ENCODE measurements at places on chromosomes 3 and 15.

DNA sequence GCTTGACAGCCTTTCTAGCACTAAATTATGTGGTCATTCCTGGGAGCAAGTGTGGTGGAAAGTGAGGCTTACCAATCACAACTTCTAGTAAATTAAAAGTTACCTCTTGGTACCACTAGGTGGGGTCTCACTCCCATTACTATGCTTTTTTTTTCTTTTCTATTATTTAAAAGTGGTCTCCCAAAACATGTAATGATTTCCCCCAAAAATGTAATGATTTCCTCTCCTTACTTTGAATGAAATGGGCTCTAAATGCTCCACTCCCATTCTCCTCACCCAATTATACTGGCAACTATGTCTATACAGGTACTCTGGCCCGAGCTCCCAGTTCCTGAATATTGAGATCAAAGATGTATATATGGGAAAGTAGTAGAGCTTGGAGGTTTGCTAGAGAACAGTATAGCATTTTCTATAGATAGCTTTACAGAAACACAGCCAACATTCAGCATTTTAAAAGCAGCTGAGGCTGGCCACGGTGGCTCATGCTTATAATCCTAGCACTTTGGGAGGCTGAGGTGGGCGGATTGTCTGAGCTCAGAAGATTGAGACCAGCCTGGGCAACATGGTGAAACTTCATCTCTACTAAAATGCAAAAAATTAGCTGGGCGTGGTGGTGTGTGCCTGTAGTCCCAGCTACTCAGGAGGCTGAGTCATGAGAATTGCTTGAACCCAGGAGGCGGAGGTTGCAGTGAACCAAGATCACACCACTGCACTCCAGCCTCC lies 70.9 kb downstream of the DCUN1D1 start:
- DNase-seq: no peak

GRCh38 chr3:31903686-31904431 lies 77.2 kb downstream of the OSBPL10 start:
- no peak for DNase-seq

GRCh38 chr3:119665954-119666559 lies 5.7 kb upstream of the POPDC2 start:
- DNase-seq: no peak

DNA sequence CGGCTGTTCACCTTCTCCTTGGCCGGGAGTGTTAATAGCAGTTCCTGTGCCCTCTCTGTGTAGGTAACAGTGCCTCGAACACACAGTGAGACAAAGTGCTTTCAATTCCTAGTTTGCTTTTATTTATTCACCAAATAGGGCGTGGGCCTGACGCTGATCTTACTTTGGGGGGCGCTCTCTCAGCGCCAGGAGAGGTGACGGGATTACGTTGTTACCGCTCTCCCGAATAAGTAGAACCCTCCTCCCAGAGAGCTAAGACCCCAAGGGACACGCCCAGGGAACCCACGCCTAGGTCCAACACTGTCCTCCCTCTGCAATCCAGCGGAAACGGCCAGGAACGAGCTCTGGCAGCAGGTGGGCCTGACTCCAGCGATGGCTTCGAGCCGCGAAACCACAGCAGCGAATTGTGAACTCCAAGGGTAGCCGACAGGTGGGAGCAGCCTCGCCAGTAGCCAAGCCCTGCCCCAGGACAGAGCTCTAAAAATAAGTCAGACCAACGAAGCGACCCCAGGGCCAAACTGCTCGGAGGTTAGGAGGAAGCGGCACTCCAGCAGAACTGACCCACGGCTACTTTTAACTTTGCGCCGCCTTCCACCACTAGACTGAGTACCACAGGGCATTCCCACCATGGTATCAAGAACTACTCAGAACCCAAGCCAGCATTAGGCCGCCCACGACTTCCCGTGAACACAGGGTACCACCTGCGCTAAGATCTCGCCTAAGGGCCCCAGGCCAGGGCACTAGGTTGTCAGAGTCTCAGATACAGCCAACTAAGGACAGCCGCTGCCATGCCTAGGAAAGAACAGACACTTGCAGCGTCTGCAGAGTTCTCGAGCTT lies 1.6 kb upstream of the SIN3A start:
- DNase-seq: peak; percentile 28

DNA sequence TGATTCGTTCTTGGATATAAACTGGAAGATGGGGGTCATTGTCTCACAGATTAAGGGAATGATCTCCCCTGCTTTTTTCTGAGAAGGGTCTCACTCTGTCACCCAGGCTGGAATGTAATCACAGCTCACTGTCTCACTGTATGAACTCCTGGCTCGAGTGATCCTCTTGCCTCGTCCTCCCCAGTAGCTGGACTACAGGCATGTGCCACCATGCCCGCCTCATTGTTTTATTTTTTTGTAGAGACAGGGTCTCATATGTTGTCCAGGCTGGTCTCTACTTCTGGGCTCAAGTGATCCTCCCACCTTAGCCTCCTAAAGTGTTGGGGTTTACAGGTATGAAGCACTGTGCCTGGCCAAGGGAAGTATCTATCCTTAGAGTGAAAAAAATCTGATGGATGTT lies 5.4 kb downstream of the OXSR1 start:
- DNase-seq: no peak

GRCh38 chr15:39281094-39281493 lies 299.8 kb upstream of the THBS1 start:
- DNase-seq: no peak

DNA sequence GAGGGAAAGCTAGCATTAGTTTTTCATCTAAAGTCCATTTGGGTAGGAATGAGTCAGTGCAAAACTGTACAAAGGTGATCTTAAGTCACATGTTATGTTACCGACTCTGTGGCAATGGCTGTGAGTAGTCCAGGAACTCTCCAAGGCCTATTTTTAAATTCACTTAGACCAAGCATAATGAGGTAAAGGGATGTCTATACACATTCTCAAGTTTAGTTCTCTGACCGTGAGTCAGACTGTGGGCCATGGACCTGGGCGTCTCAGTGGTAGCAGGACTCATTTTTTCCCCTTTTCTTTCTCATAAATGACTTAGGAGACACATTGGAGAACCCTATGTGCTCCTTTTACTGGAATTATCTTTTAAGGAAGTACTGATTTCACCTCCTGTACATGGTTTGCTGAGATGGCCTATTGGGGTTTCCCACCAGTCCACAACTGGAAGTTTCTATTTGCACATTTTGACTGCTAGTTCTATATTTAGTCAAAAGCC lies 488.7 kb upstream of the TPRG1 start:
- no peak for DNase-seq

GRCh38 chr3:156763386-156763785 lies 62.8 kb upstream of the LEKR1 start:
- no peak for DNase-seq

- peak; percentile 34 for DNase-seq
Measured at GRCh38 chr3:51389423-51390183, 1.5 kb upstream of the RBM15B start.

GRCh38 chr15:97995881-97996603 lies 35.5 kb downstream of the ARRDC4 start:
- no peak for DNase-seq

DNA sequence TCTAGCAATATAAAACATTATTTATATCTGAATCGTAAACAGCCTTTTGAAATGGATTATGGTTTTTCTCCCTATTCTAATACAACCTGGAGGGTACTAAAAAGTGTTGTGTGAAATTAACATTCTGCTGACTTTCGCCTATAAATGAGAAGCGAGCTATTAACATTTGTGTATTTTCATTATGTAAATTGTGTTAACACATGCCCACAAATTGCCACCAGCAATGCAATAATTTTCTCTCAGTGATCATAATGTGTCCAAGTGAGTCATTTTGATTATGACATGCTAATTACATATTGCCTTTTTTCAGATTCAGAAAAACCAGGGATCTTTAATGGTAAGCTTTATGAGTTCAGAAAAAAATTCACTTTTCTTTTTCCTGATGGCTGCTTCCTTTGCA lies 77.4 kb upstream of the SKOR1 start:
- no peak for DNase-seq

DNA sequence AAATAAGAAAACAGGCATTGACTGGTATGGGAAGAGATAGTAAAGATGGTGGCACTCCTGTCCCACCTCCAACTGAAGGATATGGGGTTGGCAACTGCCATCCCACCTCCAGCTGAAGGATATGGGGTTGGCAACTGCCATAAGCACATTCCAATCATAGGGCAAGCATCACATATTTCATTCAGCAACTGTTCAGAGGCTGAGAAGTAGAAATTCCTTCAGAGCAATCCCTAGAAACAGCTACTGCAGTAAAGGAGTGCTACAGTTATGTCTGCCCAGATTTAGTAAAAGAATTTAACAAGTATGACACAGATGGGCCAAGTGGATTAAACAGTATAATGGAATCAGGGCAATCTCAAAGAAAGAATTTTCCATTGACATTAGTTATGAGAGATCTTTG lies 156.8 kb downstream of the IMPG2 start:
- DNase-seq: no peak

DNA sequence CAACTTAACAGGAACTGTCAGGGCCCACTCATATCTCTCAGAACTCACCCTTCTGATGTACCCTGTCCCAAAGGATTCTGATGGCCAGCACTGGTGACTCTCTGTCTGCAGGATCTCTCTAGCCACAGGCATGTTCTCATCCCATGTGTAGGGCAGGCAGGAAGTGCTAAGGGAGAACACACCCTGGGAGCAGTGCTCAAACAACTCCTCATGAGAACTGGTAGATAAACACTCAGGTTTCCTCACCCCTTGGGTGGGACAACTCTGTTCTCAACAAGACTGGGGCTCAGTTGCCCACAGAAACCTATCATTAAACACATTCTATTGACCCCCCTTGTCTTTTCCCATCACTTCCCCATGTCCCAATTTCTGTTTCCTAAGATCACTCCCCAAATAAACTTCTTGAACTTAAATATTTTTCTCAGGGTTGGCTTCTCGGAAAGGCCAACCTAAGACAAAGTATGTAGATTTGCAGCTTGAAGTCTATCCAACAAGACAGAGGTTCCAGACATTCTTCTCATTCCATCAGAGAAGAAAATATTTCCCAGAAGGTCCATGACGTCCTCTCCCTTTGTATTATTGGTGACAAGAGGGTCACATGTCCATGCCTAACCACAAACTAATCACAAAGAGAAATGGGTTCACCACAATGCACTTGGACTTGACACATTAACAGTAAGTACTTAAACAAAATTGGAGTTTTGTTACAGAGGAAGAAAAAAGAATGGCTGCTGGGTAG lies 276.6 kb upstream of the GADL1 start:
- DNase-seq: no peak

DNA sequence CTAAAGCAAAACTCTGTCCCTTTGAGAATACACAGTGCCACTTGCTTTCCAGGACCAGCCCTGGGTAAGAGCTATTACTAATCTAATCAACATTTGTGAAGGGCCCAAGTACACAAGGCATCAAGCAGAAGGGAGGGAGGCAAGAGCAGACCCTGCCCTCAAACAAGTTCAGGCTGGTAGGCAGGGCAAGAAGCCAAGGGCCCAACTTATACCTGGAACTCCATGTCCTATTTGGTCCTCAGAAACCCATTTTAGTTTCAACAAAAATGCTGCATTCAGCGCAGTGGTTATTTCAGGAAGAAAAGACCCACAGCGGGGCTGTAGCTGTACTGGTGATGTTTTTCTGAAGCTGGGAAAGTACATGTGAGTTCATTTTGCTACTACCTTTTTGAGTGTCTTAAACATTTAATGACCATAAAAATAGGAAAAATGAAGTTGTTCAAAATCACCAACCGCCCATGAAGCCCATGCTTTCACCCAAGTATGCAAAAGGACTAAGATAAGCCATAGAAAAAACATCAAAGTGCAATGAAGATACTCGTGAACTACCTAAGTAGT lies 2.8 kb downstream of the RPS17 start:
- no peak for DNase-seq

DNA sequence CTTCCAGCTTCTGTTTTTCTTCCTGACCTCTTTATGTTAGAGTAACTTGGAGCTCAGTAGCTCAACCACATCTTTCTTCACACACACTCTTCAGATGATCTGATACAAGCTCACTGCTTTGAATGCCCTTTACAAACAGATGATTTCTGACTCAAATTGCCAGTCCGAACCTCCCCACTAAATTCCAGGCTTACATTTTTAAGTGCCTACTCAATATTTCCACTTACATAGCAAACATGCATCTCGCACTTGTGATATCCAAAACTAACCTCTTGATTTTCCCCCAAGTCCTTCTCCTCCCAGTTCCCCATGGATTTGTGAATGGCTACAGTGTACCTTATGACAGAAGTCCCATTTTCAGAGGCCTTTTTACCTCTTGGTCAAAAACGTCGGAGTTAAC lies 139.1 kb downstream of the GBE1 start:
- DNase-seq: no peak

- no peak for DNase-seq
Measured at GRCh38 chr3:69941439-69942176, 57.9 kb upstream of the SAMMSON start.

DNA sequence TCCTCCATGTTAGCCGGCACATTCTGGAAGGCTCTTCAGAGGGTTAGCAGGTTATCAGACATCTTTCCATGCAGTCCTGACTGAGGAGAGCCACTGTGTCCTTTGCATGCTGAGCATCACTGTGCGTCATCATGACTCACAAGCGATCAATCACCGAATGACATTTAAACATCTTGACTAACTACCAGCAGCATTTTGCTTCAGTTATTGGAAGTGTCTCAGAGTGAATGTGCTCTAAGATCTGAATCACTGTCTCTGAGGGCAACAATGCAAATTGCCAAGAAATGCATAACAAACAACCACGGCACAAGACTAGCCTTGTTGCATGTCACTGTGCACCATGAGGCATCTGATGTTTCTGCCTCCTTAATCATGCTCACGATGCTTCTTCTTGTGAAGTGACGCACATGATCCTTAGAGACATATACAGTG lies 18.3 kb upstream of the ATP8B4 start:
- no peak for DNase-seq

- no peak for DNase-seq
Measured at GRCh38 chr3:19202754-19203153, 54.4 kb downstream of the KCNH8 start.

DNA sequence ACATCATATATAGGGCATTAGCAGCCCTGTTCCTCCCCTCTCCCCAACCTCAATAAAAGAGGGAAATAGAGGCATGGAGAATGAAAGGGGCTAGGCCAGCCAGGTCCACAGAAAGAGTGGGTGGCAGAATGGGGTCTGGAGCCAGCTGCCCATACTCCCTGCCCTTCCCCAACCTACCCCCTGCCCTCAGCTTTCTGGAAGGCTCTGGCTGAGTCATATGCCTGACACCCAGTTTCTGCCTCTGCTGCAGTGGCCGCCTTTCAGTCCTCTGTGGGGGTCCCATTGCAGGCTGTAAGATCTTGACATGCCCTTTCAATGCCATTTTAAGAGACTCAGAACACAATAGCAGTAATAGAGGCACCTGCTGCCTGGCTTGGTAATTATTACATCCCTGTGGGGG lies 95.7 kb downstream of the LINGO1 start:
- DNase-seq: no peak

- no peak for DNase-seq
Measured at GRCh38 chr15:34984889-34985630, 3.0 kb downstream of the ZNF770 start.

DNA sequence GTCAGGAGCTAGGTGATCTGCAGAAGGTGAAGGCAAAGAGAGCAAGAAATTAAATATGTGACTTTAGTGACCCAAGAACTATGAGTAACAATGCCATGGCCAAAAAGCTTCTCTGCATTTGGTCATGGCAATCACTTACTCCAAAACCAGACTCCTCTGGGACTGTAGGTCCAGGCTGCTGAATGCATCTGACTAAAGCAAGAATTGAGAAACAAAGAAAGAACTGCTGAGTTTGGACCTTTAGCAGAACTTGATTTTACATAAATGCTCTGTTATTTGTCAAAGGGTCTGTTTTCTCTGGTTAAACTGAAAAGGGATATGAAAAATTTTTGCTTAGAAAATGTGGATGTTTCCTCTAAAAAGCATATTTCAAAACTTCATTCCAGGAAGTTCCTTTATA lies 1102.2 kb downstream of the IGSF11 start:
- DNase-seq: no peak

Data from stimulated activated CD8-positive, alpha-beta memory T cell treated with anti-CD3 and anti-CD28 coated beads, Interleukin-2, amount 100 ng/mL, for 1 hour (primary cell).